RWPE2 (cell line): ENCODE measurements at places on chromosomes 5 and 9.

DNA sequence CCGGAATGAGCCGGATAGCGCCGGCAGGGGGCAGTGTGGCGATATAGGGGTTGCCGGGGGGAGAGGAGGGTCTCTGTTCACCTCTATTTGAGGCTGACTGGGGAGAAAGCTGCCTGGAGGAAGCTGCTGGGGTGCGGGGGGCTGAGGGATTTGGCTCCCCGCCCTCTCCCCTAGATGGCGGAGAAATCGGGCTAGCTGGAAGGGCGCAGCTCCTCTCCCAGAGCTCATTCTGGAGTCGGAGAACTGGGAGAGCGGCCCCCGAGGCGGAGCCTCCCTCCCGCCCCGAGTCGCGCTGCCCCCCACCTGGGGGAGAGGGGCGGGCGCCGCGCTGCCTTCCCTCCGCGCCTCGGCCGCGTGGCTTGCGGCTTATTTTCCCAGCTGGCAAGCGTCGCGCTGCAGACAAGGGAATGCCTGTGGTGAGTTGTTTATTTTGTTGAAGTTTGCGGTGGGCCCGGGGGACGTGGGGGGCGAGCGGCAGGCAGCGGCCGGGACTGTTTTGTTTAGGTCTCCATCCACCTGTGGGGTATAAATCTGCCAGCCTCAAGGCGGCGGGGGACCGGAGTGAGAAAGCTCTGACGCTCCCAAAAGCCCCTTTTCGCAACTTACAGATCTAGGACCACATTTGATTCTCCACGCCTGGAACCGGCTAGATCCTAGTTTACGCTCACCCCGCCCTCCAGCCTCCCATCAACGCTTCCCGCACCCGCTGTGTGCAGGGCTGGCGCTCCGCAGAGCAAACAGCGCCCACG, 4.1 kb upstream of the RGMB start:
- peak; percentile 71 for DNase-seq

DNA sequence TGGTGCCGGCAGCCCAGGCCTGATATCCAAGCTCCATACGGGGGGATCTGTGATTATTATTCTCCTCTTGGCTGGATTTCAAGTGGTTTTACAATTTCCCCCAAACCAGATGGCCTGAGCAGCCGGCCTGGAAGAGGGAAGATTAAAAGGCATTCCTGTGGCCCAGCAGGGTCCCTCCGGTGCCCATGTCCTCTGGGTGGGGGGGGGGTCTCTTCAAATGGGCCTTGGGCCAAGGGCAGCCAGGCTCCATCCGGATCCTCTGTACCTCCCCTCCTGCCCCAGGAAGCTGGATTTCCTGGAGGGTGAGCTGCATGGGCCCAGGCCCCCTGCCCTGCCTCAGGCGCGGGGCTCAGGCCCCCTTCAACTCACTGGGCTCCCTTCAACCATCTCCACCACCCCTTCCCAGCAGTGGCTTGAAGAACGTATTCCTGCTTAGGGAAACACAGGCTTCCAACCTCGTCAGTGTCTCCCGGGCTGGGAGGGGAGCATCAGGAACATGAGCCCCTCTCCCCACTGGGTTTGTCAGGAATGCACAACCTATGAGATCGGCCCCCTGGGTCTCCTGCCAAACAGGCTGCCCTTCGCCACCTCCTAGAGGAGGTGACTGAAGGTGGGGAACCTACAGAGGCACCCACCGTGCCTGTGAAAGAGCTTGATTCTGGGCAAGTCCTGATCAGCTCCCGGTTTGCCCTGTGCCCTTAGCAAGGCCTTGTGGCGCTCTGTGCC, 62.9 kb upstream of the ORM1 start:
- no peak for DNase-seq

GRCh38 chr9:135622415-135623020, 16.8 kb downstream of the GLT6D1 start:
- DNase-seq = no peak

- no peak for DNase-seq
These were observed 275.2 kb upstream of the CDH9 start for GRCh38 chr5:27313549-27313948.

DNA sequence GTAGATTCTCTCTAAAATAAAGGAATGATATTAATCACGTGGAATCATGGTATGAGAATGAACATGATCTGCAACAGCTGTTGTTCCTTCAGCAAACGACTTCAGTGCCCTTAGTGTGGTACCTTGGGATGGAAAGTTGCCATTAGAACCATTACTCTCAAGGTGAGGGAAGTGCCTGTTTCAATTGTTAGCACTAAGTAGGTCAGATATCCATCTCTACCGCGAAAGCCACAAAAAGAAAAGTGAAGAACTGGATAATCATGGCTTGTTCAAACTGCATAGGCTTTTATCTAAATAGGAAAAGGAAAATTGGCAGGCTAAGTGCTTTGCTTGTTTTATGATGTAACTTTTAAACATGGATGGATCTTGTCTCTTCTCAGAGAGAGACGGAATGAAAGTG, 380.7 kb downstream of the MRPS30 start:
- DNase-seq = no peak

- no peak for DNase-seq
These were observed 95.5 kb downstream of the PDE8B start for GRCh38 chr5:77305956-77306355.

GRCh38 chr5:43065387-43065947, 25.3 kb upstream of the ANXA2R start:
- DNase-seq = no peak

DNA sequence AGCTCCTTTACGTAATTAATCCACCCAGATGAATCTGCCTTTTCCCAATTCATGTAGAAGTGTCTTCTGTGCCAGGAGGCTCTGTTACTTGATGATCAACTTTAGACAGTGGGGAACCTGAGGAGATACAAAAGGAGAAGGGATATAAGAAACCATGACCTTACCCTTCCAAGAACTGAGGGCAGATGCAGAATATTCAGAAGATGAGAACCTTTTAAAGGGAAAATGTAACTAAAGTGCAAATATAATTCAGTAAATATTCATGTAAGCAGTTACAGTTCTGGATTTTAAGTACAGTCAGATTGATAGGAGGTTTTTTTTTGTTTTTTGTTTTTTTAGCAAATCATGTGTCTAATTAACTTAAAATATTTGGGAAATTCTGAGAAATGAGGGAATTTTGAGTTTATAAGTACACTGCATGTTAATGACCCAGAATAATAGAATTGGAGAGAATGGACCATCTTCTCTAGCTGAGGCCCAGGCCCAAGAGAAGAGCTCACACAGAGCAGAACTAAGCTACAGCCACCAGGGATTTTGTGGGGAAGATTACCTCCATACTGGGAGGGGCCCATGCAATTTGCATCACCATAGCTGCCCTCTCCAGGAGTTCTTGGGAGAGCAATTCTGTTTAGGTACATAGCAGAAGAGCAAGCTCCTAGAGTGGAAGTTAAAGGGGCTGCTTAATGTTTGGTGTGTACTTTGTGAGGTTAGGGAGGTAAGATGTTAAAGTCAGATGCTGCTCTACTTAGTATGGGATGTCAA, 61.5 kb downstream of the SV2C start:
- DNase-seq = no peak

DNA sequence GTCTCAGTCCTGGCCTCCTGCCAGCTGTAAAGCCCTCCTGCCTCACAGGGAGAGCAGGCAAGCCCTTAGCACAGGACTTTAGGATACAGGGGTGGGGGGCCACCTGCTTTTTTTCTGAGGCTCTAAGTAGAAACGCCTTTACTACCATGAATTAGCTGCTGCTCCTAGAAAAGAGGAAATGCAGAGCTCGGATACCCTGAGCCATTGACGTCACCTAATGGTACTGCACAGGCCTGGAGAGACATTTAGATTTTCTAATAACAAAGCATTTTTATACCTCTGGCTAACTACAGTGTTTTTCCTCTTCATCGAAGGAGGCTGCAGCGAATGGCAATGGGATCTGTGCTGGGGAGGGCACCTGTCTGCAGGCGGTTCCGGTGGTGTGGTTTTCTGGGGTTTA, 137.0 kb downstream of the WDR41 start:
- no peak for DNase-seq

DNA sequence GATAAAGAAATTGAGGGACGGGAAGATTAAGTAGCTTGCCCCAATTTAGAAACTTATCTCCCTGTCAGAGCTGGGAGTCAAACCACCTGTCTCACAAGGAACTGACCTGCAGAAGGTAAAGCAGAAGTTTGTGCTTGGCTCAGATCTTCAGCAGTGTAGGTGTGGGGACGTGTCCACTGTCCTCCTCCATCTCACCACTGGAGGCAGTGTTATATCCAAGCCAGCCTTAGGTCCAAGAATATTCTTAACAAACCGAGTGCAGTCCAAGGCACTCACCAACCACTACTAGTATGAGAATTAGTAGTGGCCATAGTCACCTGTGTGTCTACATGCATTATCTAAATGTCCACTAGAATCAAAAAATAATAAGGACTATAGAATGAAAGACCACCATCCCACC, 86.3 kb upstream of the IRX1 start:
- DNase-seq = no peak
